ENCODE measurements at places on chromosomes 3 and 15. TPM values are rescaled to one million over a fixed set of nuclear protein-coding genes. Genes with fewer than 3 reads are reported as not detected.

- no peaks in the 10 kb centered on the region for H3K36me3 ChIP-seq
- H3K27me3 ChIP-seq: no peaks in the 10 kb centered on the region
- no peak overlapping the region for H3K4me3 ChIP-seq
- no peak overlapping the region for H3K27ac ChIP-seq
- H3K4me1 ChIP-seq: no peaks in the 10 kb centered on the region
These were observed 14.1 kb downstream of the WDR53 start for GRCh38 chr3:196554205-196554604.

- no peaks in the 10 kb centered on the region for H3K4me1 ChIP-seq
- no peaks in the 10 kb centered on the region for H3K36me3 ChIP-seq
- H3K27me3 ChIP-seq: no peaks in the 10 kb centered on the region
- no peak overlapping the region for H3K27ac ChIP-seq
- DNase-seq: no peak
These were observed 21.0 kb downstream of the SLC25A20 start for GRCh38 chr3:48877671-48878070.

GRCh38 chr15:75644376-75644775 is 3.3 kb upstream of the SNX33 start:
- peaks cover 17% of the 10 kb centered on the region for H3K4me1 ChIP-seq
- H3K36me3 ChIP-seq: no peaks in the 10 kb centered on the region
- no peaks in the 10 kb centered on the region for H3K27me3 ChIP-seq
- H3K4me3 ChIP-seq: no peak overlapping the region

DNA sequence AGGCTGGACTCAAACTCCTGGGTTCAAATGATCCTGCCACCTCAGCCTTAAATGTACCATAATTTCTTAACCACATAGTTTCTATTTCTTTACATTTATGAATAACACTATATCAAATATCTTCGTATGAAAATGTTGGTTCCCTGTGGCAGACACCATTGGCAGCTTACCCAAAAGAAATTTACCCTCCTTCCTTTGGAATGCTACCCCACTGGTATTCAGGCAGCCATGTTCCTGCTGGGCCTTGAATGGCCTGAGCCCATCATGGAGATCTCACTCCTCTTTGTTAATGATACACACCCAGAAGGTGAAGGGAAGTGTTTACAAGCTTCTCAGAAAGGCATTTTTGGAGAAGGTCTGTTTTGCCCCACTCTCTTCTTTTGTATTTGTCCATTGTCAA is 94.3 kb upstream of the RNF7 start:
- no peak overlapping the region for H3K4me3 ChIP-seq
- no peak for DNase-seq
- H3K27ac ChIP-seq: peak overlapping the region; percentile 6

DNA sequence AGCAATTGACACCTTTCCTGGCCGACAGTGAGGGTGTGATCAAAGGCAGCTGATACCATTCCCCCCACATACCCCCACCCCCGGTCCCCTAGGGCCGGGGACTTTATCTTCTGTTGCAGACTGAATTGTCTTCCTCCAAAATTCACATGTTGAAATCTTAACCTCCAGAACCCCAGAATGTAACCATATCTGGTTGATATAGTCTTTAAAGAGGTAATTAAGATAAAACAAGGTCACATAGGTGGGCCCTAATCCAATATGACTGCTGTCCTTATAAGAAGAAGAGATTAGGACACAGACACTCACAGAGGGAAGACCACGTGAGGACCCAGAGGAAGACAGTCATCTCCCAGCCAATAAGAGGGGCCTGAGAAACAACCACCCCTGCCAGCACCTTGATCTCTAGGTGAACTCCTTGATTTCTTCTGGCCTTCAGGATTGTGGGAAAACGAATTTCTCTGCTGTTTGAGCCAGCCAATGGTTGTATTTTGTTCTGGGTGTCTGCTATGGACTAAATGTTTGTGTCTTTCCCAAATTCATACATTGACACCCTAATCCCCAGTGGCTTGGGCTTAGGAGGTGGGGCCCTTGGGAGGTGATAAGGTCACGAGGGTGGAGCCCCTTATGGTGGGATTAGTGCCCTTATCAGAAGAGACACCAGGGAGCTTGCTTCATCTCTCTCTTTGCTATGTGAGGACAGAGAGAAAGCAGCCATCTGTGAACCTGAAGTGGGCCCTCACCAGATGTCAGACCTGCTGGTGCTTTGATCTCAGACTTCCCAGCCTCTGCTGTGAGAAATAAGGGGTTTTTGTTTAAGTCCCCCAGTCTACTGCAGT is 144.0 kb downstream of the CHSY1 start:
- H3K4me1 ChIP-seq: no peaks in the 10 kb centered on the region
- H3K27me3 ChIP-seq: no peaks in the 10 kb centered on the region
- H3K36me3 ChIP-seq: no peaks in the 10 kb centered on the region
- H3K4me3 ChIP-seq: no peak overlapping the region
- no peak for DNase-seq

- H3K4me3 ChIP-seq: no peak overlapping the region
- H3K27ac ChIP-seq: no peak overlapping the region
- no peaks in the 10 kb centered on the region for H3K27me3 ChIP-seq
- DNase-seq: no peak
- H3K36me3 ChIP-seq: no peaks in the 10 kb centered on the region
These were observed 44.1 kb downstream of the LIPC start for GRCh38 chr15:58475573-58476524.

GRCh38 chr3:189563853-189564563 is 67.2 kb upstream of the TP63 start:
- H3K27ac ChIP-seq: no peak overlapping the region
- no peaks in the 10 kb centered on the region for H3K36me3 ChIP-seq
- H3K4me3 ChIP-seq: no peak overlapping the region
- H3K27me3 ChIP-seq: no peaks in the 10 kb centered on the region
- no peaks in the 10 kb centered on the region for H3K4me1 ChIP-seq

DNA sequence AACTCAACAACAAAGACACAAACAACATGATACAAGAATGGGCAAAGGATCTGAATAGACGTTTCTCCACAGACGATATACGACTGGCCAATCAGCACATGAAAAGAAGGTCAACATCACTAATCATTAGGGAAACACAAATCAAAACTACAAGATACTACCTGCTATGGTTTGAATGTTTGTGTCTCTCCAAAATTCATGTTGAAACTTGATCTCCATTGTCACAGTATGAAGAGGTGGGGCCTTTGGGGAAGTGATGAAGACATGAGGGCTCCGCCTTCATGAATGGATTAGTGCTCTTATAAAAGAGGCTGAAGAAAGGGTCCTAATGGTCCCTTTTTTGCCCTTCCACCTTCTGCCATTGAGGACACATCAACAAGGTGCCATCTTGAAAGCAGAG is 32.3 kb downstream of the ACAP2 start:
- no peak overlapping the region for H3K4me3 ChIP-seq
- no peak overlapping the region for H3K27ac ChIP-seq
- H3K27me3 ChIP-seq: no peaks in the 10 kb centered on the region

DNA sequence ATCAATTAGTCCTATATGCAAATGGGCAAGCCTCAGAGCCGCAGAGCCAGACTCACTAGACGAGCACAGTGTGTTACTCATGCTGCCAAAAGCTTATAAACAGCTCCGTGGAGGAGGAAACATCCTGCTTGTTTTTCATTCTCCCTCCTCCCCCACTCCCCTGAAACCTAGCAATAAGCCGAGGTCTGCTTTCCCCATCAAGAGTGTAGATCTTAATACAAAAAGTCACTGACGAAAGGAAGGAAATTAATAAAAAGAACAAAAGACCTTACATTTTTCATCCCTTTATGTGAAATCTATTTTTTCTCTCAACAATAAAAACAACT is 88.5 kb downstream of the XXYLT1 start:
- H3K27ac ChIP-seq: peak overlapping the region; percentile 78
- H3K27me3 ChIP-seq: no peaks in the 10 kb centered on the region
- H3K36me3 ChIP-seq: no peaks in the 10 kb centered on the region
- H3K4me1 ChIP-seq: peaks cover 8% of the 10 kb centered on the region

DNA sequence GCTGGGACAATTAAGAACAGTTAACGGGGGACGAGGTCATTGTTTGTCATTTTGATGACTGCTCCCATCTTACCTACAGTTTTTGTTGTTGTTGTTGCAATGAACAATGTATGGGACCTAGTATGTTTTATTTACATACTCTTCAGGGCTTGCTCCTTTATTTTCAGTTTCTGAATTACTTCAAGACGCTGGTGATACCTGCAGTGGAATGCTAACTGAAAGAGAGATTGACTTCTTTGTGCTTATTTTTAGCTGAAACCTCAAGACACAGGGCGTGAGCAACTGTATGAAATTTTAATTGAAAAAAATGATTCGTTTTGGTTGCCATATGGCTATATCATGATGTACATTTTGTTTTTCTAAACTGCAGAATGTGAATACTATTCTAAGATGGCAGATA is 297.9 kb downstream of the EDEM1 start:
- H3K36me3 ChIP-seq: no peaks in the 10 kb centered on the region
- no peaks in the 10 kb centered on the region for H3K27me3 ChIP-seq
- no peak for DNase-seq
- H3K27ac ChIP-seq: no peak overlapping the region
- no peaks in the 10 kb centered on the region for H3K4me1 ChIP-seq

- no peak for DNase-seq
- no peak overlapping the region for H3K27ac ChIP-seq
- no peaks in the 10 kb centered on the region for H3K4me1 ChIP-seq
- H3K36me3 ChIP-seq: no peaks in the 10 kb centered on the region
These were observed 49.9 kb upstream of the FURIN start for GRCh38 chr15:90818251-90819210.

- no peaks in the 10 kb centered on the region for H3K4me1 ChIP-seq
- no peaks in the 10 kb centered on the region for H3K27me3 ChIP-seq
- no peak overlapping the region for H3K27ac ChIP-seq
- H3K36me3 ChIP-seq: no peaks in the 10 kb centered on the region
- no peak overlapping the region for H3K4me3 ChIP-seq
These were observed 268.4 kb upstream of the FRG2C start for GRCh38 chr3:75395580-75396315.

- H3K36me3 ChIP-seq: no peaks in the 10 kb centered on the region
- H3K4me3 ChIP-seq: no peak overlapping the region
- H3K4me1 ChIP-seq: no peaks in the 10 kb centered on the region
- DNase-seq: no peak
- H3K27ac ChIP-seq: no peak overlapping the region
- H3K27me3 ChIP-seq: no peaks in the 10 kb centered on the region
These were observed 5.1 kb upstream of the TASOR start for GRCh38 chr3:56688191-56688590.

DNA sequence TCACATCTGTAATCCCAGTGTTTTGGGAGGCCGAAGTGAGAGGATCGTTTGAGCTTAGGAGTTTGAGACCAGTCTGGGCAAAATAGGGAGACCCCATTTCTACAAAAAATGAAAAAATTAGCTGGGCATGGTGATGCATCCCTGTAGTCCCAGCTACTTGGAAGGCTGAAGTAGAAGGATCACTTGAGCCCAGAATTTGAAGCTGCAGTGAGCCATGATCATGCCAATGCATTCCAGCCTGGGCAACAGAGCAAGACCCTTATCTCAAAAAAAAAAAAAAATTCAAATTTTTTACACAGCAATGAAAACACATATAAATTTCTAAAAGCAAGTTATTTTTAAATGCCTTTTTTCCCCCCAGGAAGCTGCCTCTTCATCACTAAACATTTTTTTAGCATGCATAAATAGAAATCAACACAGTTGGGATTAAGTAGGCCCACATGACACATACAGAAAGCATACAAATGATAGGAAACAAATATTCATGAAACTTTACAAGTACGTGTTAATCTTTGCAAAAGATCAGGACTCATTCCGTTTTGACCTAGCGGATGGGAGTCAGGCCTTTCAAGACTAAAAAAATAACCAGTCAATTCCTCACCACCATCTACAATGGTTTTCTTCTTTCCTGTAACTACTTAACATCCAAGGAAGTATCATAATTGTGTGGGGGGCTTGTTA is 45.6 kb upstream of the IGDCC4 start:
- no peak overlapping the region for H3K27ac ChIP-seq
- H3K4me3 ChIP-seq: no peak overlapping the region
- no peak for DNase-seq
- no peaks in the 10 kb centered on the region for H3K27me3 ChIP-seq
- H3K4me1 ChIP-seq: no peaks in the 10 kb centered on the region

- no peak overlapping the region for H3K27ac ChIP-seq
- H3K4me1 ChIP-seq: no peaks in the 10 kb centered on the region
- no peaks in the 10 kb centered on the region for H3K36me3 ChIP-seq
- no peak for DNase-seq
These were observed 10.8 kb downstream of the ZSCAN2 start for GRCh38 chr15:84611631-84612030.

- no peak overlapping the region for H3K27ac ChIP-seq
- H3K4me1 ChIP-seq: no peaks in the 10 kb centered on the region
- no peak overlapping the region for H3K4me3 ChIP-seq
- H3K36me3 ChIP-seq: no peaks in the 10 kb centered on the region
- H3K27me3 ChIP-seq: no peaks in the 10 kb centered on the region
These were observed 265.1 kb upstream of the ALCAM start for GRCh38 chr3:105101603-105102002.

DNA sequence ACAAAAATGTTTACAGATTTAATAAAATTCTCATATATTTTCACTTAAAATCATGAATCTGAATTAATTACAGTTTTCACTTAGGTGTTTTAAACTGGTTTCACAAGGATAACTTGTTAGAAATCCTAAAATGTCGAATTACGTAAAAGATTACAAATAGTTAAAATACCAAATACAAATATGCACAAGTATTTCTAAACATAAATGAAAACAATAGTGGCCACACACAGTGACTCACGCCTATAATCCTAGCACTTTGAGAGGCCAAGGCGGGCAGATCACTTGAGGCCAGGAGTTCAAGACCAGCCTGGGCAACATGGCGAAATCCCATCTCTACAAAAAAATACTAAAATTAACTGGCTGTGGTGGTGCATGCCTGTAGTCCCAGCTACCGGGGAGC is 10.9 kb upstream of the TBL1XR1 start:
- H3K4me1 ChIP-seq: peaks cover 4% of the 10 kb centered on the region
- H3K36me3 ChIP-seq: no peaks in the 10 kb centered on the region
- H3K27me3 ChIP-seq: no peaks in the 10 kb centered on the region
- H3K4me3 ChIP-seq: no peak overlapping the region
- H3K27ac ChIP-seq: no peak overlapping the region

DNA sequence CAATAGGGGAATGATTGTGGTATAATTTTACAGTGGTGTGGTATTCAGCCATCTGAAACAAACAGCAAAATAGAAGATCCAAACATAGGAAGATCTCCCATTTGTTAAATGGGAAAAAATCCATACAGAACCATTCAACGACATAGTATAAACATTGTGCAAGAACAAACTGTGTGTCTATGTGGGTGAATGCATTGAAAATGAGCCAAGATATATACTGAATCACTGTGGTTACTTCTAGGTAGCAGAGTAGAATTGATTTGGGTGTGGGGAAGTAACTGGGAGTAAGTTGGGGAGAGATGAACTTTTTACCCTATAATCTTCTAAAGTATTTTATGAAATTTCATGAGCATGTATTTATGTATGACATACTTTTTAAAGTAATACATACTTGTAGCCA is 123.1 kb upstream of the UMPS start:
- no peaks in the 10 kb centered on the region for H3K27me3 ChIP-seq
- DNase-seq: no peak
- no peak overlapping the region for H3K27ac ChIP-seq
- H3K36me3 ChIP-seq: no peaks in the 10 kb centered on the region
- no peaks in the 10 kb centered on the region for H3K4me1 ChIP-seq
- no peak overlapping the region for H3K4me3 ChIP-seq

GRCh38 chr15:51106481-51106880 is 11.8 kb upstream of the TNFAIP8L3 start:
- H3K4me3 ChIP-seq: no peak overlapping the region
- no peaks in the 10 kb centered on the region for H3K36me3 ChIP-seq
- H3K27ac ChIP-seq: no peak overlapping the region
- no peak for DNase-seq
- no peaks in the 10 kb centered on the region for H3K4me1 ChIP-seq

Gene COL7A1
- 92.6 TPM for total RNA-seq

Gene KNL1
- 18.7 TPM for total RNA-seq

Gene FOXB1
- not detected for total RNA-seq

Gene EIF1B
- 26.5 TPM for total RNA-seq

Gene CD200R1
- 2.2 TPM for total RNA-seq

Gene SLC6A11
- total RNA-seq: 3.6 TPM

Gene GRK7
- total RNA-seq: 0.17 TPM

Data from prostate gland (tissue), 2 donors.